ENCODE measurements at places on chromosomes 4 and X.

- DNase-seq: no peak
Observed at GRCh38 chr4:26584725-26585124, 841 bp downstream of the TBC1D19 start.

DNA sequence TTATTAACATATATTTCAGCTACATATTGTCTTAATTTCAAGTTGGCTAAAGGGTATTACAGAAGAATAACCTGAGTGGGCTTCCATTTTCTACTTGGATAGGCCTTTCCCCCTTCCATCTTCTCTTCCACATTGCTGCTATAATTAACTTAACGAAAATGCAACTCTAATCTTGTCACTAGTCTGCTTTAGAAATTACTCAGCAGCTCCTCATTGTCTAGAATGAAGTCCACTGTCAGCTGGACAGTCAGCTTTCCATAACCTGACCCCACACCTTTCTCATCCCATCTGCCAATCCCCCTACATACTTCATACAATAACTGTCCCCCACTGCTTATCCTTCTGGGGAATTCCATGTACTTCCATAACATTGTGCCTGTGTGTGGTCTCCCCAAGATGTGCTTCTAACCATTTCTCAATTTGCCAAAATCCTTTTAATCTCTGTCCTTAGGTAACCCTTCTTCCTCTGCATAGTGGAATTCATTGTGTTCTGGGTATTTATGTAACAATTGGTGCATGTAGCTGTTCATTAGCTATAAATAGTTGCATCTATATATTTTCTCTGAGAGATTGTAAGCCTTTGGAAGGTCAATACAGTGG is 4.8 kb downstream of the MND1 start:
- DNase-seq: no peak

DNA sequence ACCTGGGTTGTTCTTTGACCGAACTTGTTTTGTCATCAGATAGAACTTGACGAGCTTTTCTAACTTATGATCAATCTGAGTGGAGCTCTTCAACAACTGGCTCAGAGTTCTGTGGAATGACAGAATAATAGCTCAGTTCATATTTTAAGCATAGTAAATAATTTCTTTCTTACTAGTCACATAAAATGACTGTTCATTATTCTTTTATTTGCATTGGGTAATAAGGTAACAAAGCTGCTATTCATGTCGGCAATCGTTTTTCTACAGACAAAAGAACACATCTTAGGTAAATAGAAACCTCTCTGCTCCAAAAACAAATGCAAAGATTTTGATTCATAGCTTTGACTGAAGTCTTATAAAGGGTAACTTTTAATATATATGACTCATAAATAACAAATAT is 57.3 kb upstream of the CXCL8 start:
- DNase-seq: no peak

GRCh38 chrX:3476973-3477372 is 130.5 kb upstream of the MXRA5 start:
- DNase-seq: no peak

- peak; percentile 63 for DNase-seq
Observed at GRCh38 chrX:49754233-49754857, 58.6 kb upstream of the PAGE1 start.

DNA sequence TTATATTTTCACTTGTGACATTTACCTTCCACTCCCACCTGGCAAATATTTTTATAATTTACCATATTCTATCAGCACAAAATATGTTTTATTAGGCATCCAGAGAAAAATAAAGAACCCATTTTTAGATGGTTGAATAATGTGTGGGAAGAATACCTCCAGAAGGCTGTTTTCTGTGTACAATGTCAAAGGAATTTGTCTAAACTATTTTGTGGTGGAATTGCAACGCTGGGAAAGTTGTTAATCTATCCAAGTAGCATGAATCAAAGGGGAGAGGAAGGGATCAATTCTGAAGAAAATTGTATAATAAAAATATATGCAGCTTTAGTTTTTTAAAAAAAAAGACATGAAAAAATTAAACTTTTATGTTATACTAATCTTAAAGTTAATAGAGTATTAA is 706.5 kb downstream of the FSTL5 start:
- no peak for DNase-seq

- DNase-seq: no peak
Observed at GRCh38 chr4:47784222-47784621, 53.6 kb downstream of the CORIN start.

DNA sequence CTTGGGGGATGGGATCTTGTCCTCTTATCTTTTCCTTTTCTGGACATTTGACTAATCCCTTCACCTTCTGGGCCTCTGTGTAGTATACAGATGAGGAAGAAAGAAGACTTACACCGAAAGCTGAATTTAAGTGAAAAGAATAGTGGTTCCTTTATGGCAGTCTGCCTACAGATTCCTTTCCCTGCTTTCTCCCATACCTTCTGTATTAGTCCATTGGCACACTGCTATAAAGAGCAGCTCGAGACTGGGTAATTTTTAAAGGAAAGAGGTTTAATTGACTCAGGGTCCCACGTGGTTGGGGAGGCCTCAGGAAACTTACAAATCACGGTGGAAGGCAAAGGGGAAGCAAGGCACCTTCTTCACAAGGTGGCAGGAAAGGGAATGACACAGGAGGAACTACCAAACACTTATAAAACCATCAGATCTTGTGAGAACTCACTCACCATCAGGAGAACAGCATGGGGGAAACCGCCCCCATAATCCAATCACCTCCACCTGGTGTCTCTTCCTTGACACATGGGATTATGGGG is 34.0 kb upstream of the CD38 start:
- DNase-seq: no peak

DNA sequence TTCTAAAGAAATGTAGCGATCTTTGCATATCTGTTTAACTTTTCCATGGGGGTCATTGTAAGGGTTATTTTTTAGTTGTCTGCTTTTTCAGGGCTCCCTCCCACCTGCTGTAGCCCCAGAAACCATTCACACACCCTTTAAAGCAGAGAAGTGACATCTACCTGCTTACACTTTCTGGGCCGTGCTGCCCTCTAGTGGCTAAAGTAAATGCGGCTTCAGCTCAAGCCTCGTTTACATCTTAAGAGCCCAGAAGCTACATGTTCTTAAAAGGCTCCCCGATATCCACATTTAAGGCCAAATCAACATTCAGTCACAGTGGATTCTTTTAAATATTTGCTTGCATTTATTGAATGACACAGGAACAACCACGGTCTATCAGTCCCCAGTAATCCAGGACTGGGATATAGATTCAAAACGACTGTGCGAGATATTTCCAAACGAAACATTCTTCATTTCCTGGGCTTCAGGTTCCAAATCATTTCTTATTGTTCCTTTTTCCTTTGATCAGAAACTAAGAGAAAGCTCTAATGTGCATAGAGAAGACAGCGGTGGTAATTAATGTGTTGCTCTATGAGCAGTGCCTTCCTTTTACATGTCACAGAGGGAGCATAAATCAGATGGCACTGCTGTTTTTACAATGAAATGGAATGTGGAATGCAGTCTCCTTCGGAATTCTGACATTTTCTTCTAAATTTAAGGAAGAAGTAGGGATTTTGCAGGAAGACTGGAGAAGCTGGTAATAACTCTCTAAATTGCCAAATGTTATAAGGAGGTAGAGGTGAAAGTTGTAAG is 119.9 kb downstream of the RASGEF1B start:
- peak; percentile 82 for DNase-seq

DNA sequence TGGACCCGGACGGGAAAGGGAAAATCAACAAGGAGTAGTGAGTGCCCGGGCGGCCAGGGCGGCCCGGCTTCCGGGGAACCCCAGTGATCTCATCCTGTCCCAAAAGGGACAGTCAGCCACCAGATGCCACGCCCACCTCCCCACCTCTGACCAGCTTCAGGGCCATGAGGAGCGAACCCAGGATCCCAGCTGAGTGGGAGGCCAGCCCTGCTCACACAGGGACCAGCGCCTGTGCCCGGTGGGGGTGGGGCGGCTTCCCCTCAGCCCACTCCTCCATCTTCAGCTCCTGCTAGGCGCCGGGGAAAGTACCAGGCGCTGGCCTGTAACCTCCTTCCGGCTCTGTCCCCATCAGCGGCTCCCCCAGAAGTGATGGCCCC is 6.2 kb downstream of the MYL5 start:
- no peak for DNase-seq

DNA sequence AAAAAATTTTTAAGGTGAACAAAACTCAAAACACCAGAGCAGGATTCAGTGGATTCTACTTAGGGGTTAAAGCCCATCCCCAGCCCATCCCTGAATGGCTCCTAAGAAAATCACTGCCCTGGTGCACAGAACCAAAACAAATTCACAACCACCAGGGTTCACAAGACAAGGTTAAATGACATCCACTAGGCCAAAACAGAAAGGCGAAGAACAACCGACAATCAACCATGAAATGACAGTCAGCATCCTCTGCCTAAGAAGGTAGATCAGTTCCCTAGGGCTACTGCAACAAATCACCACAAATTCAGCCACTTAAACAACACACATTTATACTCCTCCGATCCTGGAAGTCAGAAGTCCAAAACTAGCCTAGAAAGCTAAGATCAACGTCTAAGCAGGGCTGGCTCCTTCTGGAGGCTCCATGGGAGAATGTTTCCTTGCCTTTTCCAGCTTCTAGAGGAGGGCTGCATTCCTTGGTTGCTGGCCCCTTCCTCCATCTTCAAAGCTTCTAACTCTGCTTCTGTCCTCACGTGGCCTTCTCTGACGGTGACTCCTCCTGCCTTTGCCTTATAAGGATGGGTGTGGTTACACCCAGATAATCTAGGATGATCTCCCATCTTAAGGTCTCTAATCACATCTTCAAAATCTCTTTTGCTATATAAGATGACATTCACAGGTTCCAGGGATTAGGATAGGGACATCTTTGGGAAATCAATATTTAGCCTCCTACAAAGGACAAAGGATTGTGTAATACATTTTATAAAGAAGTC is 1.8 kb downstream of the CCNQ start:
- DNase-seq: no peak

- no peak for DNase-seq
Observed at GRCh38 chrX:153933748-153934147, 1.1 kb downstream of the NAA10 start.

DNA sequence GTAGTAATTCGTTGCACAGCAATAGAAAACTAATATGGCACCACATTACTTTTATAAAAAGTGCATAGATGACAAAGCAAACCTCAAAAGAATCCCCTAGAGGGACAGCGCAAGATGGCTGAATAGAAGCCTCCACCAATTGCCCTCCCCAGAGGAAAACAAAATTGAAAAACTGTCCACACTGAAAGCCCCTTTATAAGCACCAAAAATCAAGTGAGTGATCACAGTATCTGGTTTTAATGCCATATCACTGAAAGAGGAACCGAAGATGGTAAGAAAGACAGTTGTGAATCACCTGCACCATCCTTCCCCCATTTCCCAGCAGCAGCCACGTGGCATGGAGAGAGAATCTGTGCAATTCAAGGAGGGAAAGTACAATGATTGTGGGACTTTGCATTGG is 522.2 kb downstream of the GLUD2 start:
- no peak for DNase-seq

DNA sequence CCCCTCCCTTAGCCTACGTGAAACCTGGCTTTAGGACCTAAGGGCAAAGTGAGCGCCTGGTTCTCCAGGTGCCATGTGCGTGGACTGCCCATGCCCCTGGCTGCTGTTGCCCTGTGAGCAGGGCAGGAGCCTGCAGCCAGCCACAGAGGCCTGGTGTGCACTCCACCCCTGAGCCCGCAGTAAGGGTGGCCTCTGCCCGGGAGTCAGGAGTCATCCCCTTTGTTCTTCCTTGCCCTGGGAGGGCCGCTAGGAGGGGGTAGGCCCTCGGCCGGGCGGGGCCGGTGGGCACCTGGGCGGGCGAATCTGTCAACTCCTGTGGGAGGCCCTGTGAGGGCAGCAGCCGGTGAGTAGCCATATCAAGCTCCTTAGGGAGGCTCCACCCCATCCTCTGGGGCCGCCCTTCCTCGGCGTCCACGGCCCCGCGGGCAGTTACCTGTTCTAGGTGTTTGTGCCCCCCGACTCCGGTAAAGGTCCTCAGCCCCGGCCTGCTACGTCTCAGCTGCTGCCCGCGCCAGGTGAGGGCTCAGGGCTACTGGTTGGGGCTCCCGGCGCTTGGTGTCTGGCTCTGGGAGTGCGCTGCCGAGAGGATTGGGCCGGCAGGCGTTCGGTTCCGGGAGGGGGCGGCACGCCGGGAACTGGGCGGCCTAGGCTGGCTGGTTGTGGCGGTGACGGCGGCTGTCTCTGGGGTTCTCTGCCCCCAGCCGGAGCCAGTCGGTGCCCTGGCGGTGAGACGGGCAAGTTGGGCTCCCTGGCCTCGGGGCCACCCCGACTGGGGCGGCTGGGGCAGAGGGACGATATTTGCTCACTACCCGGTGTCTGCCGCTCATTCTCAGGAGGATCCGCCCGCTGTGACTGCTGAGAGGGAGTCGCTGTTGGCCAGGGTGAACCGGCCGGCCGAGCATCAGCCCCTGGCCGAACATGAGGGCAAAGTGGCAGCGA is 1060.2 kb downstream of the TECRL start:
- no peak for DNase-seq

DNA sequence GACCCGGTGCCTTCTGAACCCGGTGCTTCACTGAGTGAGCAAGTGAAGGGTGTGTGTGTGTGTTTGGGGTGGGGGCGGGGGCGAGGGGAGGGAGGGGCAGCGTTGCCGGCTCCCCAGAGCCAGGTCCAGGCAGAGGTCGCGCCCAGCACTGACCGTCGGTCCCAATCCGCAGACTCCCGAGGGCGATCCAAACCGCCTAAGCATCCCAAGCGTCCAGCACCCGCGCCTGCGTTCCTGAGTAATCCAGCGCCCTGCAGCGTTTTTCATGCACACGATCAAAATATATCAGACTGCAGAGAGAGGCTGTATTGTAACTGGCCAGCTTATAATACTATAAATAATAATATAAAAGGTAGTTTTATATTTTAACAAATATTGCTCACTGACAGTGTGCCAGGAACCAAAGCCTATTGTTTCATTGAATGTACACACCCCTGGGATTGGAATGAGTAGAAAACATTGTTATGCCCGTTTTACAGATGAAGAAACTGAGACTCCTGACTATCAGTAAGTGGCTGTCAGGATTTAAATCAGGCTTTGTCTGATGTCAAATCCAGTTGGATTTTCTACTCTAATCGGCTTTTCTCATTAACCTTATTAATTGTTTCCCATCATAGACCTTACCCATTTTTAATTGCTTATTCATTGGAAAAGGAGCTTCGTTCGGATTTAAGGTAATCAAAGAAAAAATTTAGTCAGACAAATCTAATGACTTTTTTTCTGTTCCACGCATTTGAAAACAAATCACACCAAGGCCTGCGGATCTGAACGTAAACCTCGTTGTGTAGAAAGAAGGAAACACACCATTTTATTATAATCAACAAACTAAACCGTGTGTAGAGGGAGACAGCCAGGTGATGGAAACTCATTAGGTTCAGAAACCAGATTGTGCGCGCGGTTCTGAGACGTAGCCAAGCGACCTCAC is 4.0 kb upstream of the NKX3-2 start:
- no peak for DNase-seq

- DNase-seq: no peak
Observed at GRCh38 chr4:166308647-166309046, 435.6 kb downstream of the TLL1 start.

- DNase-seq: no peak
Observed at GRCh38 chr4:188783606-188784160, 644.4 kb downstream of the TRIML1 start.

- DNase-seq: no peak
Observed at GRCh38 chr4:140116442-140117104, 37.4 kb downstream of the MAML3 start.

- no peak for DNase-seq
Observed at GRCh38 chr4:121801715-121802075, 572 bp downstream of the EXOSC9 start.

- DNase-seq: no peak
Observed at GRCh38 chrX:40573763-40574162, 7.0 kb upstream of the ATP6AP2 start.

Measured in activated CD8-positive, alpha-beta memory T cell treated with anti-CD3 and anti-CD28 coated beads for 24 hours (primary cell).